GM12878 (cell line): ENCODE measurements at places on chromosomes 5 and 9.

GRCh38 chr5:672329-673160 is 20.6 kb downstream of the TPPP start:
- no peak for DNase-seq
- H3K36me3 ChIP-seq = no peaks in the 10 kb centered on the region; the same call in 1 of the 2 replicates
- no peak overlapping the region for H3K27ac ChIP-seq
- H3K4me3 ChIP-seq = no peak overlapping the region
- H3K27me3 ChIP-seq = no peaks in the 10 kb centered on the region
- no peaks in the 10 kb centered on the region for H3K4me1 ChIP-seq

DNA sequence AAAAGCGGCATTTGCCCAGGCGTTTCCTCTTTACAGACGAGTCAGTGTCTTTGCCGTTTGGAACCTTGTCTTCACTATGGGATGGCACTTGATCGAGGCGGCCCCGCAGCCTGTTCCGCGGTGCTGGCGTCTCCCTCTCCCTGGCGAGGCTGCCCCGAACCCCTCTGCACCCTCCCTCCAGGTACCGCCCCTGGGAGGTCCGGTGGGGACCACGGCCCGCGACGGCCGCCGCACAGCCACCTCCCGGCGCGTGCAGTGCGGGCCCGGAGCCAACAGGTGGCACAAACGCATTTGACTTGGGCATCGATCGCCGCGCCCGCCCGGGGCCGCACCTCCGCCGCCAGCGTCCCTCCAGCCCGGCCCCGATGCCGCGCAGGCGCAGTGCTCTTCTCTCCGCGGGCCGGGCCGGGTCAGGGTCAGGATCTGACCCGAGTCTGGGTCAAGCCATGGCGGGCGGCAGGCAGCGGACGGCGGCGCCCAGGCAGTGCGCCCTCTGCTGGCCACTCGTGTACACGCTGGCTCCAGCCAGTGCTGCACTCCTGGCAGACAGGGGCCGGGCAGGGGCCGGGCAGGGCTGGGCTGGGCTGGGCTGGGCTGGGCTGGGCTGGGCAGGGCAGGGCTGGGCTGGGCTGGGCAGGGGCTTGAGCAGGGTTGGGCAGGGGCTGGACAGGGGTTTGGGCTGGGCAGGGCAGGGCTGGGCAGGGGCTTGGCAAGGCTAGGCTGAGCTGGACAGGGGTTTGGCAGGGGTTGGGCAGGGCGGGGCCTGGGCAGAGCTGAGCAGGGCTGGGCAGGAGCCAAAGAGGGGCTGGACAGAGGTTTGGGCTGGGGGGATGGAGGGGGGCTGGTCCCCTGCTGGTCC is 155.8 kb upstream of the IRX4 start:
- peak overlapping the region; percentile 63; the same call in 1 of the 2 replicates for H3K4me3 ChIP-seq
- no peak overlapping the region for H3K27ac ChIP-seq
- H3K36me3 ChIP-seq = no peaks in the 10 kb centered on the region
- DNase-seq = no peak
- H3K27me3 ChIP-seq = no peaks in the 10 kb centered on the region

DNA sequence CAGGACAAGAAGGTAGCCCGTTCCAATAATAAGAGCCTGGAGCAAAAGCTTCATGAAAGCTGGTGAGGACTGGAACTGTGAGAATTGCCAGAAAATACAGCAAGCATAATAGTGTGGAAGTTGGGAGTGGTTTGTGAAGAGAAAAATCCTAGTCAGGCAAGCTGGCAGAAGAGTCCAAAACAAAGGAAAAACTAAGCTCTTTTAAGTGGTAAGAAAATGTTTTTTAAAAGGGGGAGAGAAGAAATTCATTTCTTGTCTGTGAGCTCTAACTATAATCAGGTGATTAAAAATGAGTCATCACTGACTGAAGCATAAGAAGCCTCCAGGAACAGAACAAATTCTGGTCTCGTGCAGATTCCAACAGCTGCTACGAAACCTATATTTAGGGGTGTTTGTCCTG is 102.6 kb downstream of the CAAP1 start:
- H3K27me3 ChIP-seq = no peaks in the 10 kb centered on the region
- no peak overlapping the region for H3K27ac ChIP-seq
- DNase-seq = no peak
- H3K4me3 ChIP-seq = no peak overlapping the region
- no peaks in the 10 kb centered on the region for H3K36me3 ChIP-seq

GRCh38 chr5:7763621-7764072 is 87.3 kb downstream of the CFAP90 start:
- no peak for DNase-seq
- no peaks in the 10 kb centered on the region for H3K36me3 ChIP-seq
- no peak overlapping the region for H3K4me3 ChIP-seq
- H3K27ac ChIP-seq = no peak overlapping the region

GRCh38 chr5:86879086-86879485 is 261.3 kb downstream of the COX7C start:
- H3K4me1 ChIP-seq = no peaks in the 10 kb centered on the region
- H3K4me3 ChIP-seq = no peak overlapping the region
- H3K27me3 ChIP-seq = no peaks in the 10 kb centered on the region
- no peaks in the 10 kb centered on the region for H3K36me3 ChIP-seq
- no peak overlapping the region for H3K27ac ChIP-seq
- no peak for DNase-seq

GRCh38 chr5:118857700-118858099 is 130.6 kb downstream of the DTWD2 start:
- H3K27me3 ChIP-seq = no peaks in the 10 kb centered on the region
- no peak overlapping the region for H3K4me3 ChIP-seq
- no peak for DNase-seq
- no peak overlapping the region for H3K27ac ChIP-seq
- no peaks in the 10 kb centered on the region for H3K4me1 ChIP-seq
- no peaks in the 10 kb centered on the region for H3K36me3 ChIP-seq

DNA sequence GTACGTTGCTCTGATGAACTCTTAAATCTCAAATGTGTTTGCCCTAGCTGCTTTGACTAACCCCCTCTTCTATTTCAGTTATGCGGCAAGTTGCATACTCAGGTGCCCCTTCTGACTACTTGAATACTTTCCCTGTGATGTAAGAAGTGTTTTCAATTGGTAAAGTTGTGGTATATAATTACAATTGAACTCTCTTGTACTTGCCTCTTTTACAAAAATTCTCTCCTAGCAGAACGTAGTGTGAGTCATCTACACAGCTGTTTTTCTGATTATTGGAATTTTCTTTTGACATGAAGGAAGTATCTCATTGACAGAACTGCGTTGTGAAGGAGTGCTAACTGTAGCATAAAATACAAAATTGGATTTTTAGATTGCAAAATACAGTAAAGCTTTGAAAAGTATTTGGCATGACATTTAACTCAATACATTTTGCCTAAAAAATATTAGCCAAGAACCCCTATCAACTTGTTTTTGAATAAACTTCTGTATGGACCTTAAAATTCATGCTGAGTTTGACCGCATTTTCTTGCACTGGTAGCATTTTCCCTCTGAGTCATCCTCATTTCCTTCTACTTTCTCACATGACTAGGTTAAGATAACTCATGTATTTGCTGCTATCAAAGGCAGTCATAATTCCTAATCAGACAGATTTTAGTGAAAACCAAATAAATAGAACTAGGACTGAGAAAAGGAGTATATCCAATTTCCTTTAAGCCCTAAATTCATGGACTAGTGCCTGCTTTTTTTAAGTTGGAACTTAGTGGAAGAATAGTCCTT is 6.3 kb downstream of the CRHBP start:
- H3K27ac ChIP-seq = no peak overlapping the region
- no peak overlapping the region for H3K4me3 ChIP-seq
- no peaks in the 10 kb centered on the region for H3K36me3 ChIP-seq

DNA sequence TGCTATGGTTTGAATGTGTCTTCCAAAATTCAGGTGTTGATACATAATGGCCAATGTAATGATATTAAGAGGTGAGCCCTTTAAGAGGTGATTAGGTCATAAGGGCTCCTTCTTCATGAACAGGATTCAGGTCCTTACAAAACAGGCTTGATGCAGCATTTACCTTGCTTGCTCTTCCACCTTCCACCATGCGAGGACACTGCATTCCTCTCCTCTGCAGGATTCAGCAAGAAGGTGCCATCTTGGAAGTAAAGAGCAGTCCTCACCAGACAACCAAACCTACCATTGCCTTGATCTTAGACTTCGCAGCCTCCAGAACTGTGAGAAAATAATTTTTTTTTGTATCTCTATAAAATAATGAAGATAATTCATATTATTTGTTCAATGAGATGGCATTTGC is 314.0 kb upstream of the SMARCA2 start:
- H3K36me3 ChIP-seq = no peaks in the 10 kb centered on the region
- DNase-seq = no peak
- no peak overlapping the region for H3K27ac ChIP-seq
- H3K4me1 ChIP-seq = no peaks in the 10 kb centered on the region
- no peak overlapping the region for H3K4me3 ChIP-seq

DNA sequence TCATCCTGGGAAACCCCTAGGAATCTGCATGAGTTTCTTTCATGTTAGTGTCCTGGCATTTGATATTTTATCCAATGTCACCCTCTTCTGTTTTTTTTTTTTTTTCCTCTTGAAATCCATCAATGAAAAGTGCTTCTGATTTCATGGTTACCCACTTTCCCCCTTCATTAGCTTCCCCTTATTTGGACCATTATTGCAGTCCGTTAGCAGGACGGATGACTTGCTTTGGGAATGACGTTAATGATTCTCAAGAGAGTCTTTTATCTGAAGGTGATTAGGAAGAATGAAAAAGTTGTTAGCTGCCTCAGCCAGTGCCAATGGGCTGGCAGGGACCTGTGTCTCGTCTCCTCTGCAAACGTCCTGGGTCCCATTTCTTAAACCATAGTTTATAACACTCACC is 134.7 kb downstream of the SEMA6A start:
- no peaks in the 10 kb centered on the region for H3K27me3 ChIP-seq
- H3K4me1 ChIP-seq = peaks cover 4% of the 10 kb centered on the region; the same call in 1 of the 2 replicates
- no peak for DNase-seq
- H3K27ac ChIP-seq = no peak overlapping the region
- H3K36me3 ChIP-seq = no peaks in the 10 kb centered on the region

- DNase-seq = no peak
- no peaks in the 10 kb centered on the region for H3K4me1 ChIP-seq
- no peak overlapping the region for H3K27ac ChIP-seq
- H3K27me3 ChIP-seq = no peaks in the 10 kb centered on the region
- no peaks in the 10 kb centered on the region for H3K36me3 ChIP-seq
These were observed 46.8 kb upstream of the GRAMD2B start for GRCh38 chr5:126376443-126376842.

DNA sequence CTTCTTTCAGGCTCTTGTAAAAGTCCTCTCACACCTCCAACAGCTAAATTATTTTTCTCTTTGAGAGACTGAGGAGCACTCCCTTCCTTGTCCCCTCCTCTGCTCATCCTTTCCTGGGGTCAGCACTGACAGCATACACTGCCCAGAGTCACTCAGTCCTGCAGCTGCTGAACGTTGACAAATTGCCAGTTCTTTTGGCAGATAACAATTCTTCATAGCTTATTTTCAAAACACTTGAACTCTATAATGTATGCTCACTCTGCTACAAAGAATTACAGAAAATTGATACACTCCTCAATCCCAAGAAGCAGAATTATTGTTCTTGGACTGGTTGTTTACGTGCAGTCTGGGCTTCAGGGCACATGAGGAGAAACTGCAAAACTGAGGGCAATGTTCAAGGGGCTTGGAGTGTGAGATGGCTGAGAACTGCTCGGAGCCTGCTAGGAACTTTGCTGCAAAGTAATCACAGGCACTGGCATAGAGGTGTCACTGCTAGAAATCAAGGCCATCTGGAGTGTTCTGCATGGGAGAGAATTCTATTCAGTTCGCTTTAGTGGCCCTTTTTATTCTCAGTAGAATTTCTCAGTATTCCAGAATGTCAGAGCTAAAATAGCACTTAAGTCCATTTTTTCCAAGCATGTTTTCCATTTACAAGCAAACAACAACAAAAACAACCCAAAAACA is 96.4 kb upstream of the SPOCK1 start:
- H3K27ac ChIP-seq = no peak overlapping the region
- H3K36me3 ChIP-seq = no peaks in the 10 kb centered on the region
- no peaks in the 10 kb centered on the region; the same call in 1 of the 2 replicates for H3K27me3 ChIP-seq

DNA sequence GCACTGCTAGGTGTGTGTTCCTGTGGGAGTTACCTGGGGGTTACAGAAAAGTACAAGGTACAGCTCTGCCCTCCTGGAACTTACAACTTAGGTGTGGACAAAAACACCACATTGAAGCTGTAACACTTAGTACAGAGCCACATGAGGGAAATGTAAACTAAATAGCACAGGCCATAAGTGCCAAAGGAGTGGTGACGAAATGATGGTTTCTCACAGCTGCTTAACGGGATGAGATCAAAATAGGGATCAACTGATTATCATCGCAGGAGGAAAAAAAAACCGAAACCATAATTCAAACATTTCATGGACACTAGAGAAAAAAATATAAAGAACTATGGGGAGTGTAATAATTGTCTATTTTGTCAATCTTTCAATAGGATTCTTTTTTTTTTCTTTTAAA is 5.9 kb downstream of the LIX1 start:
- H3K27ac ChIP-seq = no peak overlapping the region
- DNase-seq = no peak
- no peak overlapping the region for H3K4me3 ChIP-seq
- H3K36me3 ChIP-seq = no peaks in the 10 kb centered on the region
- no peaks in the 10 kb centered on the region for H3K27me3 ChIP-seq
- no peaks in the 10 kb centered on the region for H3K4me1 ChIP-seq

- no peaks in the 10 kb centered on the region for H3K4me1 ChIP-seq
- no peak for DNase-seq
- H3K4me3 ChIP-seq = no peak overlapping the region
- H3K27me3 ChIP-seq = no peaks in the 10 kb centered on the region
- H3K27ac ChIP-seq = no peak overlapping the region
- H3K36me3 ChIP-seq = no peaks in the 10 kb centered on the region
These were observed 75.1 kb downstream of the PAM start for GRCh38 chr5:102830241-102830640.

- peaks cover 11% of the 10 kb centered on the region for H3K4me1 ChIP-seq
- H3K27ac ChIP-seq = no peak overlapping the region
- no peak for DNase-seq
These were observed 3.4 kb downstream of the CLINT1 start for GRCh38 chr5:157855404-157855994.

GRCh38 chr5:170510126-170510525 is 6.3 kb downstream of the KCNIP1 start:
- H3K36me3 ChIP-seq = no peaks in the 10 kb centered on the region
- no peak overlapping the region for H3K27ac ChIP-seq

DNA sequence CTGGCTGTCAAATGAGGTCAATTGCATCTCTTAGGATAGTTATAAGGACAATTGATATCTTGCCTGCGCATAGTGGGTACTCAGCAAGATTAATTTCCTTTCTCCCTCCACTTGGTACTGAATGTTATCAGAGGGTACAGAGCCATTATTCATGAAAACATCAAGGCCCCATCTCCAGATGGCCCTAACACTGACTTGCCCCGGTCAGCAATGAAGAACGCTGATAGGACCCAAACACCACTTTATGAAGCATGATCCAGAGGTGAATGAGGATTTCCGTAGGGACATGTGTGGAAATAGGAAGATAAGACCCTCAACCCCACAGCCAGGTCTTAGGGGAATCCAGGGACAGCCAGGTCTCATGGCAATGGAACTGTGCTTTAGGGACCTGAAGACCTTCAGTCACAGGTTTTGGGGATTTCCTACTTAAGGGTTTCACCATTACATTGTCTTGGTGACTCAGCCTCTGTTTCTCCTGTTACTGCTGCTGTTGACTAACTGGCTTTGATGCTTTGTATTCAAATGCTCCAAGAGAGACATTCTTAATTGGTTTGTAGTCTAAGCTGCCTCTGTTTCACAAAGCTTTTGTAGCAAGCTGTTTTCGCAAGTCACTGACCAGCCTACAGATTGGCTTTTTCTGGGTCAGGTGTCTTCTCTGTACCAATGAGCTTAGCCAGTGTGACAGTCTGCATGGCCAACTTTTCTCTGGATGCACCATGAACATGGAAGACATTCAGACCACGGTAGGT is 35.3 kb upstream of the IQGAP2 start:
- peaks cover 3% of the 10 kb centered on the region; the same call in 1 of the 2 replicates for H3K4me1 ChIP-seq
- 0 out of 2 replicates have a peak overlapping the region, but pooled peaks have one; percentile 18 for H3K27ac ChIP-seq
- no peaks in the 10 kb centered on the region for H3K27me3 ChIP-seq
